ENCODE measurements at places on chromosomes 7 and 10.

DNA sequence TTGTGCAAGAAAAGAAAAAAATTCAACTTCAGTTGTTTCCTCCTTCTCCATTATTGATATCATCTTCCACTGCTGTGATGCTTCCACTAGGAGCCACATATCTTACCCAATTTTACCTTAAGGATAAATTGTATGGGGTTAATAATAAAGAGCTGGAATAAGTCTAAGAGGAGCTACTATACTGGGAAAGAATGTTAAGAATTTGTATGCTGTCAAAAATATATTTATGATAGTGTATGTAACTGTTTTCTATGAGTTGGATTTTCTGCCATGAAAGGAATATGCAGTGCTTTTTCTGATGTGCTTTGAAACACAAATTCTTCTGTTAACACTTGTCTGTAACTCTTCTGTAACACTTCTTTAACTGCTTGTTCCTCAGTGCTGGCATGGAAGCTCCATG lies 219.1 kb downstream of the VTI1A start:
- no peak for DNase-seq

DNA sequence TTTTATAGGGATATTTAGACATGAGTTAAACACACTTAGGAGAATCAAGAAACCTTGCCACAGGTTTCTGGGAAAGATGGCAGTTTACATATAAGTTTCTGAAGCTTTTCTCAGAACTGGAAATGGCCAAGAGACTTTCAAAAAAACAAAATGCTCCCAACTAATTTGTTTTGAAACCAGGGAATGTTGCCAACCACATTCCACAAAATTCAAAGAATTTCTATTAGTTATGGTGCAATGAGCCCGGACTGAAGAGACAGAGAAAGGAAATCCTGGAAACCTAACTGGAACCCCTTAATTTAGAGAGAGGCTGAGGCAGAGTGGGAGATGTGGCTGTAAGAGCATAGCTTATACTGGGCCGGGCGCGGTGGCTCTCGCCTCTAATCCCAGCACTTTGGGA lies 128.5 kb downstream of the PTEN start:
- DNase-seq: no peak

DNA sequence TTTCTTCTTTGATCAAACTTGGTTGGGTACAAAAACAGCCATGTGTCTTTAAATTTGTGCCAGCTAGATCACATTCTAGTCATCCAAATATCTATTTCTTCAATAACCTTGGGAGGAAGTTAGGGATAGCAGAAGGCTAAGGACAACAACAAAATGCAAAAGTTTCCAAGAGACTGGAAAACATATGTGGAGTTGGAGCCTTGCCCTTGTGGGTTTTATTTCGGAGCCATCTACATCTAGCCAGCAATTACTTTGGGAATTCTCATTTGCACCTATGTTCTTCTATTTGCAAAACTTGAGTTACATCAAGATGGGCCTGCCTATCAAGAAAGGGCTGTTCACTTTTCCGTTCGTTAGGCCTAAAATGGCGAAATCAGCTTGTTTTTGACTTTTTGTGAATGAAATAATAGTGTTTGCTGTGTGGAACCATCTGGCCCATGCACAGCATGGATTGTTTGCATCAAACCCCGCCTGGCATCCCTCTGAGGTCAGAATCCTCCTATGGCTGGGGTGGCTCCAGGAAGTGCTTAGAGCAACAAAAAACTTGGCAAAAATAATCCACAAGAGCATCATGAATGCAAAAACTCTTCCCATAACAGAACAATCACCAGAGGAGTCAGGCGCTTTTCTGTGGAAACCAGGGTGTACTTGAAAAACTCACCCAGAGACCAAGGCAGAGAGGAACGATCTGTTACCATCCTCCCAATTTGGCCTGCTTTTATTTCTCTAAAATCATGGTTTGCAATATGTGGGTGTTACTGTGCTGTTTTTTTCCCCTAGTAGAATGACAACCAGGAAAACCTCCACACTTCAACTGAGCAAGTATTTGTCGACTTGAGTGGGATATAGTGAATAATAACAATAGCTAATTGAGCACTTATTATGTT lies 36.2 kb upstream of the XPNPEP1 start:
- DNase-seq: no peak

DNA sequence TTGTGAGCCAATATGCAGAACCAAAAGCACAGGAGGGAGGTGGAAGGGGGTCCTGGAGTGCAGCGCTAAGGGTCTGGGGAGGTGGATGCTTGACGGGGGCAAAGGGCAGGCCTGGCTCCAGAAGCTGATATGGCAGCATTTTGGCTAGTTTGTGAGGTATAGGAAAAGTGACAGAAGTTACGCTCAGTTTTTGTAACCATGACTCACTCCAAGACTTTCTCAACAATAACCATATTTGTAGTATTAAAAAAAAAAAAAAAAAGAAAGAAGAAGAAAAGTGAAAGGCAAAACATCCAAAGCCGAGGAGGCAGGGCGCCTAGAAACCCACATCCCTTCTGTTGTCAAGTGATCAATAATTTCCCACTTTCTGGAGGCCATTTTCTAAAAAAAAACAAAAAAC lies 92.3 kb downstream of the RNF216 start:
- DNase-seq: peak; percentile 58

DNA sequence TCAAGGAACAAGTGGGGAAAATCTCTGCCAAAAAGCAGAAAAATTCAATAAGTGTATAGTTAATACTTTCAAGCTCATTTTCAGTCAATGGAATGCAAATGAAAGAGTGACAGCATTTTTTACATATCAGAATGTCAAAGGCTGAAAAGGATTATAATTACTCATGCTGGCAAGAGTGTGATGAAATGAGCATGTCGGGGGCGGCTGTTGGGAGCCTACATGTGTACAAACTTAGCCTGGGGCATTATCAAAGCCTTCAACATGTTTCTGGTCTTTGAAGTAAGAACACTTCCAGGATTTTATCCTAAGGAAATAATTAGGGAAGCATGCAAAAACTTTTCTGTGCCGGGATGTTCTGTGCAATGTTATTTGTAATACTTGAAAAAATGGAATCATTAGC lies 221.7 kb upstream of the LYZL1 start:
- no peak for DNase-seq

GRCh38 chr10:82252081-82252480 lies 377.1 kb downstream of the NRG3 start:
- DNase-seq: no peak

GRCh38 chr10:31004611-31005193 lies 27.0 kb downstream of the ZNF438 start:
- DNase-seq: no peak

DNA sequence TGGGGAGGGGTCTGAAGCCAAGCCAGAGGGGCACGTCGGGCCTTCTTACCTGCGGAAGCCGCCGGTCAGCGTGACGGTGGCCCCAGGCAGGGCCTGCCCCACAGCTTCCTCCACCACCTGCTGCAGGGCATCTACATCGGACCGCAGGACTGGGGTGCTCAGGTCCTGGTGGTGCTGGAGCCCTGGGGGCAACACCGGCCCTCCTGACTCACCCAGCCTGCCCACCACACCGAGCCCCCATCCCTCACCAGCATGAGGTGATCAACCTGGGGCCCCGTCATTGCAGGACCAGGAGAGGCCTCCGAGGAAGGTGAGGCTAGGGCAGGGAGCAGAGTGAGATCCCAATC lies 8.0 kb downstream of the POLM start:
- DNase-seq: no peak

DNA sequence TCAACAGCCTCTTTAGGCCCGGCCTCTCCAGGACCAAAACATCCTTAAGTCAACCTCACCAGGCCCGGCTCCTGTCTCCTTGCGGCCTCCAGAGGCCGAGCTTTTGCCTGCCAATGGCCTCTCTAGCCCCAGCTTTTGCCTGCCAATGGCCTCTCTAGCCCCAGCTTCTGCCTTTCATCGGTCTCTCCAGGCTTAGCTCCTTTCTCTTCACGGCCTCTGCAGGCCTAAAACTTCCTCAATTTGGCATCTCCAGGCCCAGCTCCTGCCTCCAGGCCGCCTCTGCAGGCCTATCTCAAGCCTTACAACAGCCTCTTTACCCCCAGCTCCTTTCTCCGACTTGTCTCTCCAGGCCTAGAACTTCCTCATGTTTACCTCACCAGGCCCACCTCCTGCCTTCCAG lies 15.7 kb upstream of the TMEM248 start:
- no peak for DNase-seq

- DNase-seq: no peak
Observed at GRCh38 chr10:101331956-101332355, 22.0 kb upstream of the BTRC start.

- DNase-seq: no peak
Observed at GRCh38 chr7:142460402-142461117, 202.7 kb upstream of the PRSS58 start.
